Gastrocnemius medialis (tissue), 4 donors: ENCODE measurements at places on chromosomes 1 and 21. TPM values are rescaled to one million over a fixed set of nuclear protein-coding genes. Genes with fewer than 3 reads are reported as not detected.

MYOM3 gene
- total RNA-seq = 266 TPM

RGS16 gene
- not detected for total RNA-seq

TRIM17 gene
- not detected for total RNA-seq

BTBD19 gene
- 1.4 TPM for total RNA-seq

HAO2 gene
- total RNA-seq = not detected

PLCH2 gene
- total RNA-seq = not detected

LAMB3 gene
- 0.73 TPM for total RNA-seq

FHL3 gene
- 1,143 TPM for total RNA-seq

ZYG11A gene
- total RNA-seq = not detected

RWDD3 gene
- total RNA-seq = 12.7 TPM

INTS7 gene
- 6.0 TPM for total RNA-seq

DCST1 gene
- not detected for total RNA-seq

CACNA1S gene
- 74.3 TPM for total RNA-seq

ERICH3 gene
- total RNA-seq = not detected

KRTAP13-2 gene
- not detected for total RNA-seq
